ENCODE measurements at places on chromosomes 7 and 10.
A peak's percentile ranks its signal among the peaks of the same experiment; 100 is the strongest.

- DNase-seq = no peak
Measured at GRCh38 chr7:47507522-47507921, 74.4 kb downstream of the TNS3 start.

GRCh38 chr10:26310361-26310760 lies 93.8 kb downstream of the GAD2 start:
- DNase-seq = no peak

DNA sequence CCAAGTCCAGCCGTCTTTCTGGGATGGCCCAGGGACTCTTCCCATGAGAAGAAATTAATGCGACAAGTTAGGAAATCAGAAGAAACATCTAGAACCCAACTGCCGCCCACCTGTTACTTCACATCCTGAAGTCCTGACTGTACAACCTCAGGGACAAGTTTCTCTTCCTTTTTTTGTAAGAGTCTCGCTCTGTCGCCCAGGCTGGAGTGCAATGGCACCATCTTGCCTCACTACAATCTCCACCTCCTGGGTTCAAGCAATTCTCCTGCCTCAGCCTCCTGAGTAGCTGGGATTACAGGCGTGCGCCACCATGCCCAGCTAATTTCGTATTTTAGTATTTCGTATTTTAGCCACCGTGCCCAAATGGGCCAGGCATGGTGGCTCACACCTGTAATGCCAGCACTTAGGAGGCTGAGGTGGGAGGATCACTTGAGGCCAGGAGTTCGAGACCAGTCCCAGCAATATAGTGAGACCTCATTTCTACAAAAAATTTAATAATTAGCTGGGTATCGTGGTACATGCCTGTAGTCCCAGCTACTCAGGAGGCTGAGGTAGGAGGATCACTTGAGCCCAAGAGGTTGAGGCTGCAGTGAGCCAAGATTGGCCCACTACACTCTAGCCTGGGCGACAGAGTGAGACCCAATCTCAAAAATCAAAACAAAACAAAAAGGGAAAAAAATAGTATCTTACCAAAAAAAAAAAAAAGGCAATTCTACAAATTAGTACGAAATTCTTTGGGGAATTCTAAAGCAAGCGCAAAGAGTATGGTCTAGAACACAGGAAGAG lies 20.8 kb downstream of the LAT2 start:
- no peak for DNase-seq

- DNase-seq = no peak
Measured at GRCh38 chr7:25978466-25978865, 173.5 kb upstream of the NFE2L3 start.

- DNase-seq = no peak
Measured at GRCh38 chr10:70579234-70580002, 23.1 kb downstream of the PRF1 start.

DNA sequence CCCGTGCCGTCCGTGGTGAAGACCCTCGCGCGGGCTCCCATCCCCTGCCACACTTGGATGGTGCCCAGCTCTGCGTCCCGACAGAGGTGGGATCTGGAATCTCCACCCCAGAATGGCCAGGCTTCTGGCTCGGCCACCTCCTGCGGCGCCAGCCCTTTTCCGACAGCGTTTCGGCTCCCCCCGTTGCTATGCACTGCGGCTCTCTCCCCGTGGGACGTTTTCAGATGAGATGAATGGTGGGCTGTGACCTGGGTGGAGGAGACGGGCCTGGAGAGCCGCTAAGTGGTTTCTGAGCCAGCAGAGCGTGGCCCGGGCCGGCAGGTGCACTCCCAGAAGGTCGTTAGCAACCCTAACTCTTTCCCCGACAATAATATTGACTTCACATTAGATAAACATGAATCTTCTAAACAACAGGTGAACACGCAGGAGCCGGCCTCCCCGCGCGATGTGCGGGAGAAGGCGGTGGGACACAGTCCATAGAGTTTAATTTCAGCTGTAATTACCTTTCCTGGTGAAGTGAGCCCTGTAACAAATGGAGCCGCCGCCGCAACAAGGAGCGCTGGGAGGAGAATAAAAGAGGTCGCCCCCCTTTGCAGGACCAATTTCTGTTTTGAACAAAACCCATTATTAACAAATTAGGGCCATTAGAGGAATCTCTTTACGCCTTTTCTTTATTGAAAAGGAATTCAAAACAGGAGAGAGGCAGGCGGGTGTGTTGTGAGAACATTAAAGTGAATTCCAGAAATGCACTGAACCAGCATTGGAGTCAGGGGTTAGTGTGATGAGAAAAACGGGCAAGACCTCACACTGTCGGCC lies 294.3 kb upstream of the PFKP start:
- DNase-seq = no peak

GRCh38 chr10:69652111-69652856 lies 22.2 kb downstream of the FAM241B start:
- DNase-seq = no peak

DNA sequence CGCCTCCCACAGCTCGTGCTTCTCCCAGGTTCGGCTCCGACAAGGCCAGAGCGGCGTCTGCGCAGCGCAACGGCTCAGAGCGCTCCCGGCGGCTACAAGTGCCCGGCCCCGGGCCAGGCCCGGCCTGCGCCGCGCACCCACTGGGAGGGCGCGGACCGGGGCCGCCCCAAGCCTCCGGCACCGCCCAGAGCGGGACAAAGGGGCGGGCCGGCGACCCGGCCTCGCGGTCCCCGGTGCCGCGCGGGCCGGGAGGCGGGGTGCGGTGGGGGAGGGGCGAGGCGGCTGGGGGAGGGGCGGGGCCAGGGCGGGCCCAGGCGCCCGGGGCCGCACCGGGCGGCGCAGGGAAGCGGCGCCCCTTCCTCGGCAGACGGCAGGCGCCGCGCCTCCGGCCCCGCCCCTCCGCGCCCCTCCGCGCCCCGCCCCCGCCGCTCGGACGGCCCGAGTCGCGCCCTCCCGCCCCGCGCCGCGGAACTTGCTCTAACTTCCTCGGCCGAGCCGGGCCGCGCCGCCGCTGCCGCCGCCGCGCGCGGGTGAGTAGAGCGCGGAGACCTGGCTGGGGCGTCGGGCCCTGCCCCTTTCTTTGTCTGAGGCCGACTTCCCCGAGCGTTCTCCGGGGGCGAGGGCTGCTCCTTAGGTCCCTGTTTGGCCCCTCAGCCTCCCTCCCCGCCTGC lies at the start of gene TSPAN14:
Gene TSPAN14 (plus strand): TSS at position 469 of the 671 bp plus-strand sequence. CDS start 34,924 bp downstream, outside the sequence.
- DNase-seq = peak; percentile 65

DNA sequence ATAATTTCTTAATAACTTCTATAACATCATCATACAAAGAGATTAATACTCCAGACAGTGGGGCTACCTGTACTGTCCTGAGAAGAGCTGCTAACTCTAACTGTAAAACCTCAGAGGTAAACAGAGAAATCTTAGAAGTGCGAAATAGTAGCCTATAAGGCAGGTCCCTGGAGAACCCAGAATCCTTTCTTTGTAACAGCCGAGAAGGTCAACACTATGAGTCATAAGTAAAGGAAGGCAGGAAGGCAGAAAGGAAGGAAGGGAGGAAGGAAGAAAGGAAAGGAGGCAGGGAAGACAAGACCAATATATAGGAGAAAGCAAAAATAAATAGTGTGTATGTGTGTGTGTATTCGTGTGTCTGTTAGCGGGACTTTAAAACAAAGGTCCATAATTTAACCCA lies 540.6 kb downstream of the ZWINT start:
- DNase-seq = no peak

- no peak for DNase-seq
Measured at GRCh38 chr10:129417870-129418269, 49.2 kb upstream of the MGMT start.

DNA sequence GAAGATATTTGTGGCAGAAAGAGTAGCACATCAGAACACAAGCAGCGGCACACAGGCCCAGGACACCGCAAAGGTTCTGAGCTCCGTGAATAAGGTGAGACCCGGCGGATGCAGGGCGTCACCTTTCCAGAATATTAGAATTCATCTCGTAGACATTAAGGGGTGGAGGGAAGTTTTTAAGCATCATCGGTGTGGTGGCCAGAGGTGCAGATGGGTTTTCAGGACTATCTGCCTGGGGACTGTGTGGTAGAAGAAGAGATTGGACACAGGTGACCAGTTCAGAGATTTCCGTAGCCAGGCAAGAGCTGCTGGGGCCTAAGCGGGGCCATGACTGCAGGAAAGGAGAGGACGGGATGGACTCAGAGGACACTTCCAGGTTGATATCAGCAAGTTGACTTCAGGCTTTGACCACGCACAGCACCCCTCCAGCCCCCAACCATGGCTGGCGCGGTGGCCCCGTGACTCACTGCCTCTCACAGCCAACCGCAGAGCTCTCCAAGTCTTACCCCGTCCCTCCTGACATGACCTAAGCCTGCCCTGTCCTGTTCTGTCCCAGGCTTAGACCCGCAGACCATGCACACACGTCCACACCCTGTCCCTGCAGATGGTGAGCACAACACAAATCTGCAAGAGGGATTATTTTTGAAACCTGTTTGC lies 97.2 kb downstream of the OAT start:
- DNase-seq = no peak

DNA sequence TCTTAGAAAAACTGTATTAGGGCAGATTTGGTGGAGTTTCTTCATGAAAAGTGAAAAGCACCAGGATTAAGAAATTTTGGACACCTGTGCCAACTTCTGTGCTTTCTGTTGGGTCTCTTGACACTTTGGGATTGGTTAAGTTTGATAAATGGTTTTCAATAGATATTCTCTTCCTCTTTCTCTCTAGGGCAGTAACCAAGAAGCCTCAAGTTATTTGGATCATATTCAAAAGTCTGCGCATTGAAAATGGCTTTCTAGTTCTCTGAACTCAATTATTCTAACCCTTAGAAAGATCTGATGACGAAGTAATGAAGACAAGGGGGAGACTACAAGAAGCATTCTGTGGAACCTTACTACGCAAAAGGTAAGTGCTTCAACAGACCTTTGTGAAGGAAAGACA lies 144.0 kb upstream of the CCDC6 start:
- no peak for DNase-seq

- DNase-seq = no peak
Measured at GRCh38 chr7:79009647-79010046, 443.8 kb downstream of the MAGI2 start.

GRCh38 chr10:36048236-36048635 lies 406.1 kb upstream of the FZD8 start:
- no peak for DNase-seq

- no peak for DNase-seq
Measured at GRCh38 chr7:80257756-80258155, 123.1 kb downstream of the GNAI1 start.

GRCh38 chr7:155824227-155824886 lies 12.1 kb upstream of the SHH start:
- no peak for DNase-seq

- no peak for DNase-seq
Measured at GRCh38 chr10:31136930-31137885, 105.5 kb upstream of the ZNF438 start.

DNA sequence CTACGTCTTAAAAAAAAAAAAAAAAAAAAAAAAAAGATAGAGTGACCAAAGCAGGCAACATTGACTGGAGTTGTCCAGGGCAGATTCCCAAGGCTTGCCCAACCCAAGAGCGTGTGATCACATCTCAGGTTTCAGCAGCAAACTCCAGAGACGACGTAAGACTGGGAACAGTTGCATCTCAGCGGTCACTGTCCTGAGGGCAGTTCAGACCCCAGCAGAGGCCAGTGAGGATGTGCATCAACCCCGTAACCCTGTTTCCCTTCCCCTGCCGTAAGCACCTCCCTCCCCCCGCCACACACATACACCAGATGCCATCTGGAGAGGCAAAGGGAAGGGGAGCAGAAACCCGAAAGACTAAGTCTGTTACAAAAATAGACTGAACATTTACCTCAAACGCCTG lies 19.3 kb upstream of the TOMM7 start:
- DNase-seq = no peak

- no peak for DNase-seq
Measured at GRCh38 chr10:30782537-30783461, 153.2 kb upstream of the LYZL2 start.

DNA sequence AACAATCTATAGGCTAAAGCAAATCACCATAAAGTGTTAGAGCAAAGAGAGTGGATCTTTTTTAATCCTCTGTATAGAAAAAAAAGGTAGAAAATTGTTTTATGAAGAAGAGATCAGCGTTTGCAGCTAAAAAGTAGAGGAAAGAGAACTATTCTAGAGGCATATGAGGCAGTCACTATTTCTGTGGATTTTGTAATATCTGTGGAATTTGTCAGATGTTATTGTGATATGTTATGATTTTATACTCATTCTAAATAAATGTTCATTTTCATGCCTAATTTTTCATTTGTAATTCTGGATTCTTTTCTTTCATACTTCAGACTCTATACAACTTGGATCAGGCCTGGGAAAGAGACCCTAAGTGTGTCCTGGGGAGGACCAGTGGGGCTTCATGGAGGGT lies 295.0 kb upstream of the LYZL1 start:
- no peak for DNase-seq

GRCh38 chr7:749140-749551 lies 22.1 kb upstream of the PRKAR1B start:
- no peak for DNase-seq

- DNase-seq = no peak
Measured at GRCh38 chr10:102785818-102786217, 42.1 kb downstream of the WBP1L start.

DNA sequence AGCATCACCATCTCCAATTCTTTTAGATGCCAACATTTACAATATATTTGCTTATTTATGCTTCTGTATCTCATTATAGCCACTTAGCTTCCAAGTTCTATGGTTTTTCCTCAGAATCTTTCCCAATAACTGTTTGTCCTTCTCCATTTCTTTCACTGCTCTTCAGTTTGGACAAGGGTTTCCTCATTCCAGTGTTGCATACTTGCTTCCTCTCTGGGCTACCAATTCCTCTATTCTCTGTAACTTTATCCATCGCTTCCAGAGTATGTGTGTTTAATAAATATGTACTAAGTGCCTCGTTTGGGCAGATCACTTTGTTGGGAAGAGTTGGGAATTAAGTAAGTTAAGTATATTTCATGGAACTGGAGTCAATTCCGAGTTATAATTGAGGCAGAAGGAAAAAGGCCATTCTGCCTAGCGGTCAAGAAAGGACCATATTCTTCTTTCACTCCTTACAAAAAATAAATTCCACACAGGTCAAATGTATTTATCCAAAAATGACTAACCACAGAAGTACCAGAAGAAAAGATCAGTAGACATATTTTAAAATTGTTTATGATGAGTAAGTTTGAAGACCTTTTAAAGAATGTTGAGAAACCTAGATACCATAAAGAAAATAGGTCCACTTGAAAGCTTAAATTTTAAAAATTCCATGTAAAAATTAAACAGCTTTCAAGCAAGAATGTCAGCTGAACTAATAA lies 10.8 kb downstream of the STAMBPL1 start:
- DNase-seq = no peak

DNA sequence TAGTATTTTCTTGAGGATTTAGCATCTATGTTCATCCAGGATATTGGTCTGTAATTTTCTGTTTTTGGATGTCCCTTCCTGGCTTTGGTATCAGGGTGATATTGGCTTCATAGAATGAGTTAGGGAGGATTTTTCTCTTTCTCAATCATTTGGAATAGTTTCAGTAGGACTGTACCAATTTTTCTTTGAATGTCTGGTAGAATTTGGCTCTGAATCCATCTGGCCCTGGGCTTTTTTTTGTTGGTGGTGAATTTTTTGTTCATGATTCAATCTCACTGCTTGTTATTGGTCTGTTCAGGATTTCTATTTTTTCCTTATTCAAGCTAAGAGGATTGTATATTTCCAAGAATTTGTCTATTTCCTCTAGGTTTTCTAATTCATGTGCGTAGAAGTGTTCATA lies 192.7 kb downstream of the KIF20B start:
- no peak for DNase-seq

- DNase-seq = peak; percentile 64
Measured at GRCh38 chr7:102415685-102416225, 17.6 kb upstream of the ORAI2 start.

GRCh38 chr10:36872702-36873393 lies 252.6 kb upstream of the ANKRD30A start:
- no peak for DNase-seq

All from stimulated activated CD4-positive, alpha-beta T cell treated with anti-CD3 and anti-CD28 coated beads, TNF-alpha, amount 100 ng/mL, for 24 hours (primary cell).